ENCODE measurements at places on chromosomes 3 and 15.

DNA sequence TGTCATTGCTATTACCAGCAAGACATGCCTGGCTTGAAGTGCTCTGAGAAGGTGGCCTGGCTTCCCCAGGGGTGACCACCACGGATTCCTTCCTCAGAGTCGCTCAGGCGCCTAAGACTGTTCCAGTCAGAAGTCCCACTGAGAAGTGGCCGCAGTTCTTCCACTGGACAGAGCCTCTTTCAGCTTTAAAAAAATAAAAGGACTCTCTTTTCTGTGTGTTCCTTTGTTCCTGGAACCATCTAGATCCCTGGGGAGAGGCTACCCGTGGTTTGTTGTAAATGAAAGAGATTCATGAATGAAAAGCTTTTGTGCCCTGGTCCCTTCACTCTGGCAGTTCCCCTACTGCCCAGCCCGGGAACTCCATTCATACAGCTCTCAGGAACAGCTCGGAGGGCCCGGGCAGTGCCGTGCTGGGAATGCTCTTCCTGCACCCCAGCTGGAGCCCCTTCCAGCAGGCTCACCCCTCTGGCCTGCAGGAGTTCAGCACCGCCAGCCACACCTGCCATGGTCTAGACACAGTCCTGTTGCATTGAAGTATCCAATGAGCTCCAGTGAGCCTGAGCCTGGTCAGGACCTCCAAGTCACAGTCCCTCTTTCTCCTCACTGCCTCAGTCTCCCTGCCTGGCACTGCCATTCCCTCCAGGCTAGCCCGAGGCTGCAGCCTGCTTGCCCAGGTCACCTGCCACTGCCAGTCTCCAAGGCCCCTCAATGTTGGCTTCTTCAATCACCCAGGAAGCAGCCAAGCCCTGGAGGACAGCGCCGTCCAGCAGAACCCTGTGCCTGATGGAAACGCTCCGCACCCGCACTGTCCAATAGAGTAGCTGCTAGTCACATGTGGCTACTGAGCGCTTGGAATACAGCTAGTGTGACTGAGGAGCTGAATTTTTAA, 75.4 kb downstream of the XXYLT1 start:
- ATAC-seq: peak; percentile 77

DNA sequence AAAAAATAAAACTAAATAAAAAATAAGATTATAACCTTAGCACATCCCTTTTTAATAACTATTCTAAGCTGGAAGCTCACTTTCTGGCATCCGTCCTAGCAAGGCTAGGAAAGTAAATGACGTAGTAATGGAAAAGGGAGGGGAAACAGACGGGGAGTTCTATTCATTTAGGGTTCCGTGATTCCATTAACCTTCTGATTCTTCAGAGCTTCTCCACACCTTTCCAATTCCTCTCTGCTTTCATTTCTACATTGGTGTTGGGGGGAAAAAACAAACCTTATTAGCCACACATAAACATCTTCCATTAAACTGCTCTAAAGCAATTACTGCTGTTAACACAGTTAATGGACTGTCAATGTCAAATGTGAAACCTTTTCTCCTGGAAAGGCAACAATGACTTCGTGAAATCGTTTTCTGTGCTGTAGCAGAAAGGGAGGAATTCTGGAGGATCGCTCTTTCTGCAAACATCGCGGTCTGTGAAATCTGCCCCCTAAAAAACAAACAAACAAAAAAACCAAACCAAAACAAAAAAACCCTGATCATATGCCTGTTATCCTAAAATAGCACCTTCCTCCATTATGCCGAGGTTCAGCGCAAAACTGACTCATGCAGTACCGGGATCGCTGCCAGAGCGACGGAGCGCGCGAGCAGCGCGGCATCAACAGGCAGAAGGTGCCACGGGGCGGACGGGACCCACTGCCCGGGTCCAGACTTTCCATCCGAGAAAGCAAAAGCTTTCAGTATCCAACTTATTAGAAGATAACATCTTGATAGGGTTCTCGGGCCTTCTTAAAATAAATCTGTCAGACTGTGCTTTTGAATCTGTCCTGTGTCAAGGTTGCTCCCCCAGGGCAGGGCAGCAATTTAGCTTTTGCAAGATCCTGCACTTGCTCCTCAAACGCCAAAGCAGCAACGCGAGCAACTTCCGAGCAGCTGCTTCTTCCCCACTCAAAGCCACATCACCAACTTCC, 156.2 kb downstream of the FGF12 start:
- ATAC-seq: no peak

GRCh38 chr3:11379238-11379823, 107.1 kb downstream of the ATG7 start:
- ATAC-seq: peak; percentile 81

GRCh38 chr3:148790370-148790769, 37.2 kb upstream of the CPB1 start:
- ATAC-seq: no peak

GRCh38 chr3:66477856-66478255, 23.0 kb downstream of the LRIG1 start:
- no peak for ATAC-seq

DNA sequence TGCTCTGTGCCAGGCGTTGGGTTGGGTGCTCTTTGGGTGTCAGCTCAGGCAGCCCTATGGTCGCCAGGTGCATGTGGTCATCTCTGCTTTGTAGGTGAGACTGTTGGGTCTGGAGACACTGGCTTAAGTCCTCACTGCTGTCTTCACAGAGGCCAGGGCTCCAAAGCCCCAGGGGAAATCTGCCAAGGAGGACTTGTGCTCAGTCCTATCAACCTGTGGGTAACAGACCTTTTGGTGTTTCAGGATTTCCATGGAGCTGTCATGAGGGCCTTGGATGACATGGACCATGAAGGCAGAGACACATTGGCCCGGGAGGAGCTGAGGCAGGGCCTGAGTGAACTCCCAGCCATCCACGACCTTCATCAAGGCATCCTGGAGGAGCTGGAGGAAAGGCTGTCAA, 50.1 kb upstream of the NR2C2 start:
- ATAC-seq: no peak

GRCh38 chr3:46472736-46473135, 8.0 kb upstream of the LTF start:
- no peak for ATAC-seq

- no peak for ATAC-seq
Observed at GRCh38 chr3:128568602-128569490, 75.8 kb upstream of the GATA2 start.

- peak; percentile 96 for ATAC-seq
Observed at GRCh38 chr3:108486941-108487340, 23.5 kb downstream of the MYH15 start.
